NCI-H774 (cell line): ENCODE measurements at places on chromosomes 7 and 10.

DNA sequence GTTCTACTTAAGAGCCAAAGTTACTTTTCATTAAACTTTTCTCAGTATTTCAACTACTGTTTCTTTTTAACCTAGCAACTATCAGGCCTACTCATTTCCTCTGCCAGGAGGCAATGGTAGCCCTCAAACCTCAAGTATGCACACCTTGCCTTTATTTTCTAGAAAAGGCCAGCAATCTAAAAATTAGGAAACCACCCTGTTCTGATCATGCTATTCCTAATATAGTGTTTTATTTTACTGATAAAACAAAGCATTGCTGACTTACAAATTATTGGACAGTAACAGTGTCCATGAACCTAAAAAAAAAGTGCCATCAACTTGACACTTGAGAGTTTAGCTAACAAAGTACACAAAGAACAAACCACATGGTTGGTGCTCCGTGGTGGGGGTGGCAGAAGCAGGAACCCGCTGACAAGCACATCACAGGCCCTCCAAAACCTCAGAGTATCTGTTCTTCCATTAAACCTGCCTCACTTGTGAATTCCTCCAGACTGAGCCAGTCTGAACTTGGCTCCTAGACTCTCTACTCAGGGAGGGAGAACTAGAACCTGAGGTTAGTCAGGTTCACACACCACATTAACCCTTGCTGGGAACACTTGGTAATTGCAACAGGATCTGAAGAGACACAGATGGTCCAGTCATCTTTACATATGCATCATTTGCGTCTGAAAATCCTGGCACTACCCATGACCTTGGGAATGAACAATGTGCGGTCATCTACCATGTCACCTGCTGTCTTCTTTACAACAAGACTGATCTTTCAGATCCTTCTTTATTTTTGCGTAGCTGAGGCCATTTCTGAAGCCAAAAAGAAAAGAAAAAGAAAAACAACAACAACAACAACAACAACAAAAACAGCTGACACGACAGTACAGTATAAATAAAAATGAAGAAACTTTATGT is 31.9 kb downstream of the PIP4K2A start:
- DNase-seq: no peak

DNA sequence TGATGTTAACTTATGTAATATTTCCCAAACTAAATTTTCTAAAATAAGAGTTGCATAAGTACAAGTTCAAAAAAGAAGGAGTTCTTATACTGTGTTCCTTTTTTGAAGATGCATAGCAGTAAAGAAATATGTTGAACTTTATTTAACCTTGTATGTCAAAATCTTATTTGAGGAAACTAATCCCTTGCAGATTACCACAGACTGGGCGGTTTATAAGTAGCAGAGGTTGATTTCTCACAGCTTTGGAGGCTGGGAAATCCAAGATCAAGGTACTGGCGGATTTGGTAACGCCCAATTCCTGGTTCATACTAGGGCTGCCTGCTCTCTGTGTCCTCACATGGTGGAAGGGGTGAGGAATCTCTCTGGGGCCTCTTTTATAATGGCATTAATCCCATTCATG is 68.5 kb downstream of the GNAT3 start:
- no peak for DNase-seq

- no peak for DNase-seq
These were observed 566.4 kb downstream of the GFRA1 start for GRCh38 chr10:115706488-115707076.

DNA sequence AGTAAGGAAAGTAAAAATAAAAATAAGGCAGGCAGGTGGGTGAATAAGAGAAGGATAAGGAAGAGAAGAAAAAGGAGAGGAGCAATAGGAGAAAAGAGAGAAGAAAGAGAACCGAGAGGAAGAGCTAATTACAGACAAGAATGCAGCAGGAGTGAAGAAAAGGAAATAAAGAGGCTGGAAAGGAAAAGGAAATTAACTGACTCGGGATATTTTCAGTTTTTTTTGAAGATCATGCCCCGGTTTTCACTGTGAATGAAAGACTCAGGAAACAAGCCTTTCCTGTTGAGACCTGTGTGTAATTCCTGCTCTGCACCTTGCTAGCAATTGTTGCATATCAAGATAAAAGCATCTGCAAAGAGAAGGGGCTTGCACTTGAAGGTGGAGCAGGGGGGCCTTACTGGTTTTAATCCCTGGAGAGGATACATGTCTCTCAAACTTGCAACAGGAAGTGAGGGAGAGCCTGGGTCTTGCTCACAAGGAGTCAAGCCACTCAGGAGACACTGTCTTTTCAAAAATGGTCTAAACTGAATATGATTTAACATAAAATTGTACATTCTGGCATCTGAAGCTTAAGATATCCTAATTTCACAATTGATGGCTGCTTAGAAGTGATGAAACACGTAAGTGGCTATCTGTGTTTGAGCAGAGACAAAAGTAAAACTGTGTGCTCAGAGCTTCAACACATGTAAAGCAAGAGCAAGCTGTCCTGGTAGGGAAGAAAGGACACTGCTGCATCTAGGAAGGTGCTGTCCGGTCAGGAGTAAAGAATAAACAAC is 157.6 kb downstream of the FAM107B start:
- no peak for DNase-seq

GRCh38 chr10:101166430-101166829 is 35.3 kb downstream of the TLX1 start:
- DNase-seq: no peak

GRCh38 chr7:84085998-84086397 is 108.6 kb downstream of the SEMA3A start:
- DNase-seq: no peak

DNA sequence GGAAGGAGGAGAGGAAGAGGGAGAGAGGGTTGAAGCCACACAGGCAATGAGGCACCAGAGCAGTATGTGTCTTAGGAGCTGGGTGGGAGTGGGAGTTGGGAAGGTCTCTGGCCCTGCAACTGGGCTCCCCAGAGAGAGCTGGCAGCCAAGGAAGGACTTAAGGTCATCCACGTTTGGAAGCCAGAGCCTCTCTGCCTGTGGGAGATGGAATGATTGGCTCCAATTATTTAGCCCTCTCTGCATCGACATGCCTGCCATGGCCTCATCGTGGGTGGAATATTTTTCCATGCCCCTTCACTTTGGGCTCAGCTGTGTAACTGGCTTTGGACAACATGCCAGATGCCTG is 478.5 kb downstream of the RPS24 start:
- no peak for DNase-seq

- peak; percentile 6 for DNase-seq
These were observed 67.1 kb downstream of the OTUD1 start for GRCh38 chr10:23505797-23506465.

DNA sequence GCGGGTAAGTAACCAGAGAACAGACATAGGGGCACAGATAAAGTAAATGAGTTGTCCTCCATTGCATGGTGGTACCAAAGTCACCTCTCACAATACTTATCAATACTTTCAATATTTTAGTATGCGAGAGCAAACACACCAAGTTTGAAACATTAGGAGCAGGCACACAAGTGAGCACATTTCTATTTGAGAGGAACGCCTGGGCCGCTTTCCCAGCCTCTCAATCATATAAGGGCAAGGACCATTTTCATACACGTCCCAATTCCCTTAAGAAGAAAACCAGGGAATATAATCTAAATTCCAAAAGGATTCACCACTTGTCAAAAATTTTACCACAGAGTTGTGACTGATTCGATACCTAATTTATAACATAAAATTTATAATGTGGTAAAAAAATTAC is 7.5 kb downstream of the LMOD2 start:
- no peak for DNase-seq

DNA sequence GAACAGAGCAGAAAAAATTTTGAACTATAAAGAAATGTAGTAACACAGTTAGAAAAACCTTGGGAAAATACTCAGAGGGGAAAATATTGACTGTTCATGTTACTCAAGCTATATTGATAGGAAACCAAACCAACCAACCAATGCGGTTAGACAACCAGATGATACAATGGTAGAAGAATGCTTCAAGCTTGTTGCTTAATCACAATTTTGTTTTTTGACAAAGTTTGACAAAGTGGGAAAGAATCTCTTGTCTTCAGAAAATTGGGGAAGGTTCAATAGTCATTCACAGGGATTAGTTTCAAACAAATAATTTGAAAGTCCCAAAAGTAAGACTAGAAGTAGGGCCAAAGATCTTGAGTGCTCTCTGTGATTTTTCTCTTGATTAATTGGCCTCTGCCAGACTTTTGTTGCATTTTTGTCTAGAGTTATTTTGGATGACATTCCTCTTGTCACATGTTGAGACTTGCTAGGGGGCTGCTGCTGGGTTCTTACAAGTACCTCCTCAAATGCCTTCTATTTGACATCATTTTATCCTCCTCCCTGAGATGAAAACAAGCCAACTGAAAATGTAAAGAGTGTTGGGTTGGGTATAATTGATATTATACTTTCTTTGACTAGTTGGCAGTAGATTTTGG is 233.1 kb upstream of the PHYHIPL start:
- DNase-seq: no peak

DNA sequence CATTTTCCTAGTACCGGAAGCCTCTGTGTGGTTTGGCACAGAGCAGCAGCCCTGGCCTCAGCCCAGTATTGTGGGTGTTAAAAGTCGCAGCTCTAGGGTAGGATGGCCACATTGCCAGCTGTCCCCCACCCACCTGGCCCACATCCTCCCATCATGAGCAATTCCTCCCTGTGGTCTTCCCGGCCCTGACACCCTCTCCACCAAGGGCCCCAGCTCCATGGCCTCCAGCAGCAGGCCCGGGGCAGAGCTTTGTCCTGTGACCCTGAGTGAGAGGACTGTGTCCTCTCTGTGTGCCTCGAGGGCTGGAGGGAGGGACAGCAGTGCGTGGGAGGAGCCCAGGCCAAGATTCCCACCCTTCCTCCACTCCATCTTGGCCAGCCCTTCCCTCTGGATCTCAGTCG is 93.7 kb downstream of the MYL10 start:
- no peak for DNase-seq

GRCh38 chr7:82542665-82543064 is 99.1 kb upstream of the CACNA2D1 start:
- no peak for DNase-seq

DNA sequence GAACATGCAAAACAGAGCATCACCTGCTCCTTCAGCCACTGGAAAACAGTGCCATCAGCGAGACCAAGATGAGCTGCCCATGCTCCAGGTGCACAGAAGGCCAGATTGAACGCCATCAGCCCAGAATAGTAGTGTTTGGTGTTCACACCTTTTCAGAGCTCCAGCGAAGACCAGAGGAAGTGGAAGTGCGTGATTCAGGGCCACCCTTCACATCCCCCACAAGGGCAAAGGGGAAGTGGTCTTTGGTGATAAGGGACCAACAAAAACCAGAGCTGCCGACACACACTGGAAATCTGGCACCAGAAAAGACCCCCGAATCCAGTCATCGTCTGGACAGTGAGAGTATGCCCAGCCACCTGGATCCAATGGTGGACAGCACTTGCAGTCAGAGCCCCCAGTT is 29.5 kb upstream of the TMEM72 start:
- DNase-seq: no peak

- no peak for DNase-seq
These were observed 81.8 kb downstream of the NT5C2 start for GRCh38 chr10:103111031-103111917.

- DNase-seq: peak; percentile 14
These were observed 42.2 kb downstream of the ZWINT start for GRCh38 chr10:56318816-56319215.

DNA sequence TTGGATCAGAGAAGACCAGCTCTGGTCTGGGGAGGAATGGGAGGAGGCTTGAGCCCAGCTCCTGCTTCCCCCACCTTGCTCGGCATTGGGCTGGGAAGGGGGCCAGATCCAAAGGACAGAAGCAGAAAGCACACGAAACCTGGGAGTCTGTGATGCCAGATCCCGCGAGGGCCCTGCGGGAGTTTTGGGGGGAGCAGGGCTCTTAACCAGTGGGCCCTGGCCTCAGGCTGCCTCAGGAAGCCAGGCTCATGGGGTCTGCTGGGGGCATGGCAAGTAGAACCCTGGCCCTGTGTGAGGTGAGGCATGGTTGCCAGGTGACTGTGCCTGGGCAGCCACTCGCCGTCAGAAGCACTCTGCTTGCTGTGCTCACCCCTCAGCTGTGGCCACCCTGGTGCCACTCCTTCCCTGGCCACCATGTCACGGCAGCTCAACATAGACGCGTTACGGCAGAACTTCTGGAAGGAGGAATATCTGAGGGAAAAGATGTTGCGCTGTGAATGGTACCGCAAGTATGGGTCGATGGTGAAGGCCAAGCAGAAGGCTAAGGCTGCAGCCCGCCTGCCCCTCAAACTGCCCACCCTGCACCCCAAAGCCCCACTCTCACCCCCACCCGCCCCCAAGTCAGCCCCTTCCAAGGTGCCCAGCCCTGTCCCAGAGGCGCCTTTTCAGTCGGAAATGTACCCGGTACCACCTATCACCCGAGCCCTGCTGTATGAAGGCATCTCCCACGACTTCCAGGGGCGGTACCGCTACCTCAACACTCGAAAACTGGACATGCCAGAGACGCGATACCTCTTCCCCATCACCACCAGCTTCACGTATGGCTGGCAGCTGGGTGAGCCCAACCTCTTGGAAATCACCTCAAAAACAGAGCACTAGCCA is 3.6 kb downstream of the ATP6V1F start:
- no peak for DNase-seq

GRCh38 chr10:96922978-96923948 is 91.2 kb downstream of the LCOR start:
- no peak for DNase-seq
